Activated B cell treated with CpG ODN at 0.5 μM for 24 hours (primary cell): ENCODE measurements at places on chromosomes 7 and 10.

DNA sequence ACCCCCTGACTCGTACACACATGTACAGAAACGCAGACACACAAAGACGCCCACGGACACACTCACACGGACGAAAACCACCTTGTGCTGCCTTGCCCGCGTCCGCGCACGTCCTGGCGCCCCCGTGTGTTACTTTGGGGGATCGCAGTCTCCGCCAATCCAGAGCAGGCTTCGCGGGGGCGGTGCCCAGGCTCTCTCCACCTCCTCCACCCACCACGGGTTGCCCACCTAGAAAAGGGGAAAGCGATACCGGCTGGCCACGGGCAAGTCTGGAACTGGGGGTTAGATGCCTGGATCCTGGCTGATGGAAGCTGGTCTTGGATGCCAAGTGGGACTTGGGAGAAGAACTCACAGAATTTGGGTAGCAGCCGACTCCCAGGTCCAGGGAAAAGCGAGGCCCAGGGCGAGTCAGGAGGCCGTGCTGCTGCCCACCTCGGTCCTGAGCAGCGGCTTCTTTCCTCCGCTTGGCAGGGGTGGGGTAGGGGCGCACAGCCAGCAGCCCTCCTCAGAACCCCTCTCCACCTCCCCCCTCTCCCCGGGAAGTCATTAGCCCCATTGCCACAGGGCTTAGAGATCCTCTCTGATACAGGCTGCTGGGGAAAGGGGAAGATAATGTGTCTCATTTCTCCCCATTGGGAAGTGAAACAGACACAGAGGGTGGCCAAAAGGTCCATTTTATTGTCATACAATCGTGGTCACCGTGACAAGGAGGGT is 4.6 kb upstream of the VGF start:
- peak; percentile 73 for DNase-seq

- DNase-seq: peak; percentile 24
Measured at GRCh38 chr7:27661811-27662489, 733 bp downstream of the HIBADH start.

DNA sequence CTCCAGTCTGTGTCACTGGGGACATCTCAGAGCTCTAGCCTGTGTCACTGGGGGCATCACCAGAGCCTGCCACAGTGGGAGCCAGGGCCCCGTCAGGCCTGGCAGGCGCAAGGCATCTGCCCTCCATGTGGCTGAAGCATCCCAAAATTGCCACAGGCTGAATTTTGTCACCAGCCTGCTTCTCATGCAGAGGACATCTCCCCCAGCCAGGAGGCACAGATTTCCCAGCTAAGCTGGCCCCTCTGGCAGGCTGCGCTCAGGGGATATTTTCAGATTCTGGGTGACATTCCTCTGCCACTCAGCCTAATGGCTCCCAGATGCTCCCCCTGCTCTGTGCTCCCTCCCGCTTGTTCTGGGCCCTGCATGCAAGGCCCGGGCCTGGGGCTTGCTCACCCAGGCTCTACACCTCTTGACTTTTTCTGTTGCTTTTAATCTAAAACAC is 64.6 kb downstream of the COL13A1 start:
- DNase-seq: no peak

DNA sequence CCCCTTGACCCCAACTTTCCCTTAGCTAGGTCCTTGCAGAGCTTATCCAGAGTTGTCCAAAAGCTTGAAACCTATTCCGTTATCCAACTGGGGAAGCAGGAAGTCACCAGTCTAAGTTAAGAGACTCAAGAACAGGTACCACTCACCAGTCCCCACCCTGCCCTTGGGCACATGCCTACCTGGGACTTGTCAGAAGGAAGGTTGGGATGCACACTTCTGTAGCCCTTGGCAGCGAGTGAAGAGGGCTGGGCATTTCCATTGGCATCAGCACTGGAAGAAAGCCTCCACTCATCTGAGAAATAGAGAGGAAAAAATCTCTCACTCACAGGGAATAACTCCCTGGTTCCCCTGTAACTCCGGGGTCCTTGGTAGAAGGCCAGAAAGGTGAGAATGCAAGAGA is 131.0 kb upstream of the PDLIM1 start:
- no peak for DNase-seq

DNA sequence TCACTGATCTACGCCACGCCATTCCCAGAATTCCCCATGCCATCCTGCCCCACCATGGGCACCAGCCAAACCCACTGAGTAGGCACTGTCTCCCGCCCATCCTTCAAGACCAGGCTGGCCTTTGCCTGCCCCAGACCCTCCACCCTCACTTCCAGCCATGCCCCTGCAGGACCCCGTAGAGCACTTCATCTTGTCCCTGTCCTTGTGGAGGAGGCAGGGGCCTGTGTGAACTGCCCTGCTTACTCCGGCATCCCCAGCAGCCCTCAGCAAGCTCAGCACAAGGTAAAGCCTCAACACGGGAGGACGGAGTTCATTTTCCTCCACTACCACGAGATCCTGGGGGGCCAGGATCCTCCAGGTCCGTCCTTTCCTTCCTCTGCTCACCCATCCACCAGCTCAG is 577.7 kb downstream of the PTPRN2 start:
- no peak for DNase-seq

GRCh38 chr7:43119371-43120075 is 7.1 kb downstream of the HECW1 start:
- DNase-seq: no peak

GRCh38 chr7:99096124-99096887 is 47.6 kb downstream of the SMURF1 start:
- no peak for DNase-seq

GRCh38 chr7:36985316-36985715 is 261.0 kb upstream of the AOAH start:
- no peak for DNase-seq

- no peak for DNase-seq
Measured at GRCh38 chr10:1162481-1163203, 106.5 kb downstream of the WDR37 start.

- no peak for DNase-seq
Measured at GRCh38 chr7:128025819-128026218, 5.4 kb downstream of the LRRC4 start.

DNA sequence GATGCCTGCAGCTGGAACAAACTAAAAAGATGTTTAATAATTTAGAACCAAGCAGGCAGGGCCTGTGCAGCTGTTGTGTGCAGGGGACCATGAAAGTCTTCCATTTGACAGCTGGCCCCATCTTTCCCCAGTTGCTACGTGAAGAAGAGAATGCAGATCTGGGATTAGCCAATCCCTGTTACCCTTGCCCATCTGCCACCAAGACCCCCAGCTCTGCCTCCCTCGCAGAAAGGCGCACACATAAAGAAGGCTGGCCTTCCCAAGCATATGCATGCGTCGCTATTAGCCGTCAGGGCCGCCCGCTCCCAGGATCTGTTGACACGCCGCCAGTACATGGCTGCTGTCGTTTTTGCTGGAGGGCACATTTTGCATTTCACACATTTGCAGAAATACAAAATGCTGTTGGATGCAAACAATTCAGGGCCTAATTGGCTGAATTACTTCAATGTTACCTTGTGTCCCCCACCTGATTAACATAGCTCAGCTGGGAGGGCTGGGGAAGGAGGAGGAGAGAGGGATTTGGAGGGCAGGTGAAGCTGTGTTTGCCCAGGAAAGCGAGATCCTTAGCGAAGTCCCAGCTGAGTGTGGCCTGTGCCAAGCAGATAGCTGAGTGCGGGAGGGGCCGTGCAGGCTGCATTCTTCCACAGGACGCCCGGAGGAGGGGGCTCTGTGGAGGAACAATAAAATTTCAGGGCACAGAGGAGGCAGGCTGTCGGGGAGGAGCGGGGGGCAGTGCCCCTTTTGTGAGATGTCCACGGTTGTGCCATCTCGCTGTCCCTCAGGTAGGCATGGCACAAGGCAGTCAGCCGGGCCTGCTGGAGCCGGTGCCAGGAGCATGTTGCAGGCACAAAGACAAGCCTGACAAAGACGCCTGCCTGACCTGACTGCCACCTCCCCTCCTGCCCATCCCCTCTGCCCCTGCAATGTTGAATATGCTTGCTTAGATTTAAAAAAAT is 443.0 kb upstream of the MKI67 start:
- no peak for DNase-seq

GRCh38 chr7:134942690-134943466 is 43.4 kb upstream of the AGBL3 start:
- no peak for DNase-seq

GRCh38 chr7:101555269-101555920 is 73.7 kb downstream of the MYL10 start:
- DNase-seq: peak; percentile 9

DNA sequence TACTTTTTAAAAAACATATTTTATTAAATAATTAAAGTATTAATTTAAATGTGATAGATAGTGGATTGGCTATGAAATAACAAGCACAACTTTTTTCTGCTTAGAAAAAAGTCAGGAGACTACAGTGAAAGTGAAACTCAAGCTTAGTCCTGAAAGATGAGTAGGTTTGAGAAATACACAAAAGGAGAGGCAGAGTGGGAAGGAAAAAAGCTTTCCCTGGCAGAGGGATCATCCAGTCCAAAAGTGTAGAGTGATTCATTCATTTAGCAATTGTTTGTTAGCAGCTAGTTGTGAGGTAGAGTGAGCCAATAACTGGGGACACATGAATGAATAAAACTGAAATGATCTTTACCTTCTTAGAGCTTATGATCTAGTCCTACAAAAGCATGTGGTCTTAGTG is 93.5 kb downstream of the FOXP2 start:
- no peak for DNase-seq

- no peak for DNase-seq
Measured at GRCh38 chr10:124977648-124978375, 35.9 kb downstream of the ZRANB1 start.

DNA sequence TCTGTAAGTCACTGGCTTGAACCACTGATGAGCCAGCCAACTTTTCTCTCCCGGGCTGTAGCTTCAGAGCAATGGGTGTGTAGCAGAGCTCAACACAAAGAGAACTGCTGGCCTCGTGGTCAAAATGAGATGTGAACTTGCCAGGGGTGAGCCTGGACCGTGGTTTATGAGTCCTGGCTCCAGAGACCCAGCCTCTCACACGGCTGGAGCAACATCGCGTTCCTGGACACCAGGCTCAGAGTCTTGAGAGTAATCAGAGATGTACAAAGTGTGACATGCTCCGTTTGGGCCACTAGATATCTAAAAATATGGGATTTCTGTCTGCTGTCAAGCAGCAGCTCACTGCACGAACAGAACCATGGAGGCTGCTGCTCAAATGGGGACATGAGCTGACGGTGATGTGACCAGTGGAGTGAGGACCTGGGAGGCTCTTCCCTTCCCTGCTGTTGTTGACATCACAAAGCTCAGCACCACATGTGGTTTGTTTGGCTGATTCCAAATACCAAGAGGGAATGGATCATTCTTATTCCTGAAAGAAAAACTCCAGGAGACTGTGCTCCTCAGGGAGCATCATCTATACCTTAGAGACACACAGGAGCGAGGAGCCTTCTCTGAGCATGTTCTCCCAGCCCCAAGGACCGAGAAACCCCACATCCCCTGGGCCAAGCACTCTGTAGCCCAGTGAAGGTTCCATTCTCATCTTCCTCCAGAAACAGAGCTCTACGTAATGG is 9.2 kb upstream of the SVIL start:
- no peak for DNase-seq

GRCh38 chr10:5618829-5619228 is 47.6 kb downstream of the ASB13 start:
- DNase-seq: no peak

GRCh38 chr7:33998476-33998875 is 93.1 kb downstream of the BMPER start:
- no peak for DNase-seq

DNA sequence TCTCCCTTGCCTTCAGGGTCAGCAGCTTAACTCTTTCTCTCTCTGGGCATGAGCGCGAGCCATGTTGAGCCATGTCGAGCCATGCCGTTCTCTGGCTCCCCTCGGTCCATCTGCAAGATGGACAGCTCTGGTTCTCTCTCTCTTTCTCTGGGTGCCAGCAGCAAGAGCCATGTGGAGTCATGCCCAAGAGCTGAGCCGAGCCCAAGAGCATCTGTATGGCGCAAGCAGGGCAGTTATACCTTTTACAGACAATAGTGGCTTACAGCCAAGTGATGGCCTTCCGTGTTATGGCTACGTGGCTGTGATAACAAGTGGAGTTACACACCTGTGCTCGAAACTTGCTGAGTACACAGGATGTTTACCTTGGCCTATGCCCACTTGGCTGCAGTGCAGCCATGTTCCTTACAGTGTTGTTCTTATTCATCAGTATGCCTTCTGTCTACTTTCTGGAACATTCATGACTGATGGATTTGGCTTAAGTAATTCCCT is 327.7 kb downstream of the GLRX3 start:
- no peak for DNase-seq

GRCh38 chr10:116190883-116191282 is 82.1 kb downstream of the GFRA1 start:
- DNase-seq: no peak

DNA sequence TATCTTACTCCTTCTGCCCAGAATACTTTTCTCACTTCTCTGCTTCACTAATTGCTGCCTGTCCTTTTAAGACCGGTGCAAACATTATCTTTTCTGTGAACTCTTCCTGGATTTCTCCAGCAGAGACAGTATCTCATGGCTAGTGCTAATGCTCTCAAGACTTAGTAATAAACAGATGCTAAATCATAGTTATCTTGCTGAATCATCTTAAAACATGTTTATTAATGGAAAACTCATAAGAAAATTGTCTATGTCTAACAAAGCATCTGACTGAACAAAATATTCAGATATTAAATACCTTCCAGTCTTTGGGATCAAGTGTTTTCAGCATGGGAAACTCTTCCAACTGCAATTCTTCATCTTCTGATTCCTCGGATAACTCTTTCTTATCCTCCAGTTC is 3.1 kb downstream of the DNAJC2 start:
- no peak for DNase-seq

DNA sequence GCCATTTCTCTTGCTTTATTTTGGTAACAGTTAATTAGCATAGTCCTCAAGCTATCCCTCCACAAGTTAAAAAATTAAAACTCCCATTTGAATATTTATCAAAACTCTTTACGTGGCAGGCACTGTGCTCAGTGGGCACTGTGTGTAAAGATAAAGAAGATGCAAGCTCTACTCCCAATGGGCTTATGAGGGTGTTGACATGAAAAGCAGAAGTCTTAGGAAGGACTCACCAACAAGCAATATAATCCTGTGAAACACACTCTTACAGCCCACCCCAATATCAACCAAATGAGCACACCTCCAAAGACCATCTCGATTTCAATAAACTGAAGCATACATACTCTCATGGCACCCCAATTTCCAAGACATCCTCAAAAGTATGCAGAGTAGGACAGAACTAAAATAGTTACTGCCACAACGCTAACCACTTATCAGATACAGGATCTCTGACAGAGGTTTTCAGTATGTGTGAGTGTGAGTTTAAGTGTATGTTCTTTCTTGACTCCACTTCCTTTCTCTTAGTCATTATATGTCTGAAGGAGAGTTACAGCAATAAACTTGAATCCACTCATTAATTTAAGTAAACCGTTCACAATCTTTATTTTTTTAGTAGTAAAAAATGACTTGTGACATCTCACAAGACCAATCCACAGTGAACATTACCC is 120.0 kb downstream of the PDE1C start:
- no peak for DNase-seq

- DNase-seq: no peak
Measured at GRCh38 chr7:101104799-101105198, 19.5 kb downstream of the TRIM56 start.

- DNase-seq: no peak
Measured at GRCh38 chr7:70647801-70648498, 484.0 kb upstream of the GALNT17 start.
